NCI-H1436 treated with DMSO at 0.1 percent for 48 hours (cell line): ENCODE measurements at places on chromosomes 12 and 14.

DNA sequence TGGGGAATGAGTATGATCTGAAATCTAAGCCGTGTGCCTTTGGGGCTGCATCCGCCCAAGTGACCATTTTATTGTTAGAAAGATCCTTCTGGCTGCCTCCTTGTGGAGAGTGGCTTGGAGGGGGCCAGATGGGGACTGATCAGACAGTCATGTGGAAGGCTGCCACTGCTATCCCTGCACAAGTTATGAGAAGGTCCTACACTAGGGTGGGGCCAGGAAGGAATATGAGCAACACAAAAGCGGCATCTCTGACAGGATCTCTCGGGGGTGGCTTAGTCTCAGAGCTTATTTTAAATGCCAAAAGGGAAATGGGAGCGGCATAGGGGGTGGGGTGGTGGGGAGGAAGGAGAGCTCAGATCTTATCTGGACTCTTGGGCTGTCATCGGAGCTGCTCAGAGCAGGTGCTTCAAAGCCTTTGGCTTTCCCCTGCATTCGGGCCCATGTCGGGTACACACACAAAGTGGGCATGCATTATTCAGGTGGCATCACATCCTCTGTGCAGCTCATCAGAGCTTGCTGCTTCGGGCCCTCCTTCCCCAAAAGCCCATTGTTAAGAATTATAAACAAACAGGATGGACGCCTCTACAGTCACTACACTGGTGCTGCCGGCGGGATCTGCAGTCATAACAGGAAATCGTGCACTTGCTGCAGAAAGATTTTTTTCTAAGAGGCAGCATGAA lies 805.4 kb downstream of the VRK1 start:
- no peak for DNase-seq

GRCh38 chr12:63857771-63858670 lies 13.5 kb downstream of the SRGAP1 start:
- no peak for DNase-seq

DNA sequence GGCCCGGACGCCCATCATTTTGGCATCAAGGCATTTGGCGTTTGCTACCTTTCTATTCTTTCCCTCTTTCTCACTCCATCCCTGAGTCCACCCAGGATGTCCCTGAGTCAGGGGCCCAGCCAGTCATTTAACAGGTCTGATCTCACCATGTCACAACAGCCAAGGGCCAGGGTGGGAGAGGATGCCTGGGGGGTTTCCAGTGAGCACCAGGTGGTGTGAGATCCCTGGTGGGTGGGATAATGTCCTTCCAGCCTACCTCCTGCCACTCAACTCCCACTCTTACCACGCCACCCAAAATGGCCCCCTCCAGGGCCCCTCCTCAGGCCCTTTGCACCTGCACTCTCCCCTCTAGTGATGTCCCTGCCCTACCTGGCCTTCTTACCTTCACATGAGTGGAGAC lies 310.8 kb downstream of the BCL11B start:
- no peak for DNase-seq

DNA sequence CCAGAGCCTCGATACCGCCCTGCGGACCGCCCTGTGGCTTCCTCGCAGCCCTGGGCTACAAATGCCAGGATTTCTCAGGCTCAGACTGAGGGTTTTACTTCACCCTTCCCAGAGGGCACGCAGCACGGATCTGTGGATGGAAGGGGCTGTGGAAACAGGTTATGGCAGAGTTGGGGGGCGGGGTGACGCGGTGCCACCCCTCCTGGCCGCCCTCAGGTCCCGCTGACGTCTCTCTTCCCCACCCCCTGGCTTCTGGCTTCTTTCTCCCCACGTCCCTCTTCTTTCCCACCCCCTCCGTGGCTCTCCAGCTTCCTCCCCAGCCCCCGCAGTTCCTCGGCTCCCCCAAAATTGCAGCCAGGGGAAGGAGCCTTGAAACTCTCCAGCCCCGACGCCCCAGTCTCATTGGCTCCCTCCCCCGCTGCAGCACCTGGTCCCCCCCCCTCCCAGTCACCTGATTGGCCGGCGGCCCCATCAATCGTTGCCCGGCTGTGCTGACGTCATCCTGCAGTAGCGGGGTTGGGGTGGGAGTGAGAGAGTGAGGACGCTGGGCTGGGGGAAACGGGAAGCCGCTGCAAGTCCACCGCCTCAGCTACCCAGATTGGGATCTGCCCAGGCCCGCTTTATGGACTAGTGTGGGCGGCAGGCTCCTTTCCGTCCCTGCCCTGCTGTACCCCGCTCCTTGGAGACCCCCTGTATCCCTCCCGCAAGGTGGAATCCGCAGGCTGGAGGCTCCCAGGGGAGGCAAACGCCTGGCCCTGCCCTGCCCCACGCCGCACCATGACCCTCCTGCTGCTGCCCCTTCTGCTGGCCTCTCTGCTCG lies at the start of gene CLSTN3:
Gene CLSTN3, plus strand, starts transcription at position 500 of the 820 bp plus-strand sequence. Its CDS starts 278 bp downstream, at position 778.
- no peak for DNase-seq

GRCh38 chr12:57029457-57029856 lies 13.1 kb upstream of the TAC3 start:
- no peak for DNase-seq

GRCh38 chr12:108955225-108955835 lies 65.5 kb downstream of the SVOP start:
- DNase-seq, result no peak
